ENCODE measurements at places on chromosomes 11 and 22.

DNA sequence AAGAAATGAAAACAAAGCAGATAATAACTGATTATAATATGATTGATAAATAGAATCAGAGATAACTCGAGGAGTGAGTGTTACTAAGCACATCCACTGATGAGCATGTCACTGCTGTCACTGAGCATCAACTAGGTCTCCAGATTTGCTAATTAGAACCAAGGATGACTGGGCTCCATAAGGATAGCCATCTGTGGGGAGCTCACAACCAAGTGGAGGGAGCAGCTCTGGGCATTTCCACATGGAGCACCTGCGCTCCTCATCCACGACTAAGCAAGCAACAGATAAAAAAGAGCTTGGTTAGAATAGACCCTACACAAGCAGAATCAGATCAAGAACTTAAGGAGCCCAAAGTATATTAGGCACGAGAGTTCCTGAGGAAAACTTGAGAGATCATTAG is 396.0 kb upstream of the B3GAT1 start:
- DNase-seq: no peak

DNA sequence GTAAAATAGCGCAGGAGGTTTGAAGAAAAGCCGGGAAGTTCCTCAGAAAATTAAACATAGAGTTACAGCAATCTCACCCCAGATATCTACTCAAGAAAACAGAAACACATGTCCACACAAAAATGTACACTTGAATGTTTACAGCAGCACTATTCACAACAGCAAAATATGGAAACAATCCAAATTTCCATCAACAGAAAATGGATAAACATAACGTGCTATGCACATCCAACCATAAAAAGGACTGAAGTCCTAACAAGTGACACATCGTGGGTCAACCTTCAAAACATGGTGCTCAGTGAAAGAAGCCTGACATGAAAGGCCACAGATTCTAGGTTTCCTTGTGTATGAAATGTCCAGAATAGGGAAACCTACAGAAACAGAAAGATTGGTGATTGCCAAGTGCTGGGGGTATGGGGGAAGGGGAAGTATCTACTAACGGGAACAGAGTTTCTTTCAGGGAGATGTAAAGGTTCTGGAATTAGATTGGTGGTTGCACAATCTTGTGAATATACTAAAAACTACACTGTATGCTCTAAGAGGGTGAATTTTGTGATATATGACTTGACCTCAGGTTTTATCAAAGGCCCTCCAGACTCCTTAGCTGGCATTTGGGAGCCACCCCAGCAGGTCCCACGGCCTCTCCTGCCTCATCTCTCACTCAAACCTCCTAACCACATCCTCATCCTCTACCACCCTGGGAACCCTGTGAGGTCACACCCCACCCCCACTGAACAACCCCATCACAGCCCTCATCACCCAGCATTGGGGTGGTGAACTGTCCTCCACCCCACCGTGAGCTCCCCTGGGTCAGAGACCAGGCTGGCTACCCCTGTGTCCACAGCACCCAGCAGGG is 69.2 kb upstream of the PRR5 start:
- DNase-seq: no peak

- peak; percentile 35 for DNase-seq
Observed at GRCh38 chr22:36331912-36332622, 55.7 kb downstream of the MYH9 start.

GRCh38 chr22:30830907-30831306 is 136.2 kb downstream of the OSBP2 start:
- peak; percentile 58 for DNase-seq

GRCh38 chr22:26004477-26004876 is 164.8 kb upstream of the SEZ6L start:
- no peak for DNase-seq

GRCh38 chr11:69000391-69000790 is 12.7 kb downstream of the MRGPRF start:
- no peak for DNase-seq

DNA sequence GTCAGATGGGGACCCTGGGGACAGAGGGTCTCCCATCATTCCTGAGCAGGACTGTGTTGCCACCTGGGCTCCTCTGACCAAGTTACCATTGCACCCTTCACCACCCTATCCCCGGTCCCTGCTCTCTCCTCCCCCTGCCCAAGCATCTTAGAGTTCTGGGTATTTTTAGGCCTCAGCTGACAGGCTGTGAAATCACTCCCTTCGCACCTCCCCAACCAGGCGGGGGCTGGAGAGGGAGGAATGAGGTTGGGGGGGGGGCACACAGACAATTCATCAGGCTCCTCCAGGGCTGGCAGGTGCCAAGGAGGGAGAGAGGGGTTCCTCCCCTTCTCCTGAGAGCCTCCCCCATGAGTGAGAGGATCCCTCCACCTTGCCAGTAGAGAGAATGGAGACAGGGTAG is 9.0 kb downstream of the SYT7 start:
- DNase-seq: no peak

GRCh38 chr11:30478923-30479322 is 107.2 kb downstream of the MPPED2 start:
- no peak for DNase-seq

DNA sequence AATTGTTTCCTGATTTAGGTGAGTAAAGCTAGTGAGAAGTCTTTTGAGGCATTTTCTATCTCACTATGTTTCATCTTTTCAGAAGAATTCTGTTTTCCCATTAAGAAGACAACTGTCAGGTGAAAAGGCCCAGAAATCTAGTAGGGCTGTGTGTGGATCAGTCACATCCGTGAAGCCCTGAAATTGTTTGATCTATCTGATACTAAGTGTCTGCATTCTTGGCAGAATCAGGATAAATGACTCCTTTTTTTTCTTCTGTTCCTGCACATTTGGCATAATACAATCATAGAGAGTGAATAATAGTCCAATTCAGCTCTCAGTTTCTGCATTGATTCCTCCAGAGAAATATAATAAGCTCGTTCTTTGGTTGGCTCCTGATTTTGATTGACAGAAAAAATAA is 208.3 kb downstream of the NAV2 start:
- DNase-seq: no peak

DNA sequence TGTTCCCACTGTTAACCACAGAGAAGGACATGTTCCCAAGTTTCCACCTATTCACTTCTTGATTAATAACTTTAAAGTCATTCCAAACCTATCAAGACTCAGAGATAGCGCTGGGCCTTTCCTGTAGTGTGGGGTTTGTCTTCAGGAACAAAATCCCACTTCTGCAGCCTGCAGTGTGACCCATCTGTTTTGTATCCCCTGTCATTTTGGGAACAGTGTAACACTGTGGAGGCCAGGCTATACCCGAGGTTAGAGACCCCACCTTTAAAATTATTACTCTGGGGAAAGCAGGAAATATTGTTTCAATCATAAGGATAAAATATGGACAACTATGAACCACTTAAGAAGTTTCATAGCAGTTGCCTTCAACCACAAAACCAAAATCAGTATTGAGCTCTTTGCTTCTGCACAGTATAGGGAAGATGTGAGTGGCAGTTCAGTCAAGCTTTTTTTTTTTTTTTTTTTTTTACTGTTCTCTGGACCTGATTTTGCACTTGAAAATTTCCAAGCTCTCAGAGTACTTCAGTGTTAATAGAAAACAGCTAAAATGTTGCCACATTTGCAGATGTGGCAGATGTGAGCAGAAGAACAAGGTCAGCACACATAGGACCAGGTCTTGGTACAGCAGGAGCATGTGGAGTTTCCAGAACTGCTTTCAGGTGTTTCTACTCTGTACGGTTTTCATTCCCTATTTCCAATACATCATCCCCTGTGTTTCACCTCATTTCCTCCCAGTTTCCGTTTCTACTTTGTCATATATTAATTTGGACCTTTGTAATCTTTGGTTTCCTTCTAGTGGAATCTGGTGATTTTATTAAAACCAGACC is 121.5 kb downstream of the MAML2 start:
- no peak for DNase-seq

DNA sequence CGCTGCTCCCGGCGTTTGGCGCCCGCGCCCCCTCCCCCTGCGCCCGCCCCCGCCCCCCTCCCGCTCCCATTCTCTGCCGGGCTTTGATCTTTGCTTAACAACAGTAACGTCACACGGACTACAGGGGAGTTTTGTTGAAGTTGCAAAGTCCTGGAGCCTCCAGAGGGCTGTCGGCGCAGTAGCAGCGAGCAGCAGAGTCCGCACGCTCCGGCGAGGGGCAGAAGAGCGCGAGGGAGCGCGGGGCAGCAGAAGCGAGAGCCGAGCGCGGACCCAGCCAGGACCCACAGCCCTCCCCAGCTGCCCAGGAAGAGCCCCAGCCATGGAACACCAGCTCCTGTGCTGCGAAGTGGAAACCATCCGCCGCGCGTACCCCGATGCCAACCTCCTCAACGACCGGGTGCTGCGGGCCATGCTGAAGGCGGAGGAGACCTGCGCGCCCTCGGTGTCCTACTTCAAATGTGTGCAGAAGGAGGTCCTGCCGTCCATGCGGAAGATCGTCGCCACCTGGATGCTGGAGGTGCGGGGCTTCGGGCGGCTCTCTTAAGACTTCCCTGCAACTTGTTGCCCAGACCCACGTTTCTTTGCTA is at the start of gene CCND1:
Gene CCND1 (plus strand): TSS at position 162 of the 587 bp plus-strand sequence. CDS start 158 bp downstream, at position 320.
- no peak for DNase-seq

GRCh38 chr11:76824980-76825725 is 35.6 kb upstream of the ACER3 start:
- peak; percentile 19 for DNase-seq

DNA sequence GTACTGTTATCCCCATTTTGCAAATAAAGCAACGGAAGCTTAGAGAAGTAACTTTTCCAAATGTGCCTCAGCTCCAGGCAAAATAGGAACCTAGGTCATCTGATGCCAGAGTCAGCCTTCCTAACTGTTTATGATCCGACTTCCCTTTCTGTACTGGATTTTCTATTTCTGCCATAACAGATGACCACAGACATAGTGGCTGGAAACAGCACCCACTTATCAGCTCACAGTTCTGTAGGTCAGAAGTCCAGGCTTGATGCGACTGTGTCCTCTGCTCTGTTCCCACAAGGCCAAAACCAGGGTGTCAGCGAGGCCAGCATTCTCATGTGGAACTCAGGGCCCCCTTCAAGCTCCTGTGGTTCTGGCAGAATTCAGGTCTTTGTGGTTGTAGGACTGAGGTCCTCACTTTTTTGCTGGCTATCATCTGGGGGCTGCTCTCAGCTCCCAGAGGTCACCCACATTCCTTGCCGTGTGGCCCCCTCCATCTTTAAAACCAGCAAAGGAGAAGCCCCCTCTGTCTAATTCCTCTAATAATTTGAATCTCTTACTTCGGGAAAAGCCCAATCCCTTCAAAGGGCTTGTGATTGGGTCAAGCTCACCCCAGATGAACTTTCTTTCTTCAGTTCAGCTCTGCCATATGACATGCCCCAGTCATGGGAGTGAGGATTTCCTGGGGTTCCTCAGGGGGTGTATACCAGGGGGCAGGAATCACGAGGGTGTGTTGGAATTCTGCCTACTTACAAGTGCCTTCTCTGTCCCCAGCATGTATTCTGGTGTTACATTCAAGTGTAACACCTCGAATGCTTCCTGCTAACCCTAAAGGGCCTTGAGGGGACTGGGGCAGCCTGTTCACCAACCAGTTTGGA is 15.3 kb downstream of the KCNJ5 start:
- DNase-seq: no peak

DNA sequence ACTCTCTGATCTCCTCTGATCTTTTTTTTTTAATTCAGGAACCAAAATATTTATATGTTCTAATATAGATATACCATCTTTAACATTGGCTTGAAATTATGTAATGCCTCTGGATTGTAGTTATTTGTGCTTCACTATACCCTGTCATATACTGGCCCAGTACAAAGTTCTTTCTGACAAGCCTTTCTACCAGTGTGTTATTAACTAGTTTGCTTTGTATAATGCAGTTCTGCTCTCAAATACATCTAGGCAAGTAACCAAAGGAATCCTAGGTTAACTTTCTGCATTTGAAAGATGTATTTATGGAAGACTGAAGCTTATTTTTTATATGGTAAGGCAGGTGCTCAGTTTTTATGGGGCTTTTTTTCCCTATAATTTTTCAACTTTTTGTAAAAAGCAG is 36.1 kb downstream of the ARHGEF12 start:
- DNase-seq: no peak

DNA sequence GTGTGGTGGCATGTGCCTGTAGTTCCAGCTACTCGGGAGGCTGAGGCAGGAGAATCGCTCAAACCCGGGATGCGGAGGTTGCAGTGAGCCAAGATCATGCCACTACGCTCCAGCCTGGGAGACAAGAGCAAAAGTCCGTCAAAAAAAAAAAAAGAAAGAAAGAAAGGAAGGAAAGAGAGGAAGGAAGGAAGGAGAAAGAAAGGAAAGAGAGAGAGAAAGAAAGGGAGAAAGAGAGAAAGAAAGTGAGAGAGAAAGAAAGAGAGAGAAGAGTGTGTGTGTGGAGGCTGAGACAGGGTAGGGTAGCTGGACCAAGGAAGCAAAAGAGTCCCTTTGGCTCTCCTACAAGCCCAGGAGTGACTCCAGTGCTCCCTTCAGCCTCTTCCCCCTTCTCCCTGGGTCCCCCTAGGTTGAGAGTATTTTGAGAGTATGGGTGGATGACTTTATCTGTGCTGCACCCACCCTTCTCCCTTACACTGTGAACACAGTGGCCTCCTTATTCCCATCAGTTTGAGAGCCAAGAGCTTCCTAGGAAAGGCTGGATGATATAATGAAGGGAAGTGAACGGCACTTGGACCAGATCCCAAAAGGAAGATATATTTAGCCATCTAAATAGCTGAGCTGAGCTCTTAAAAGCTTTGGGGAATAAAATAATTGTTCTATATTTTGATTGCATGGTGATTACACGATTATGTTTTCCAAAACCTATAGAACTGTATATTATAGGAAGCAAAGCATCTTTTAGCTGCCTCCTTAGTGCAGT is 9.5 kb upstream of the DENND5A start:
- DNase-seq: no peak

- DNase-seq: no peak
Observed at GRCh38 chr22:44200451-44200850, 19.7 kb downstream of the PARVG start.

DNA sequence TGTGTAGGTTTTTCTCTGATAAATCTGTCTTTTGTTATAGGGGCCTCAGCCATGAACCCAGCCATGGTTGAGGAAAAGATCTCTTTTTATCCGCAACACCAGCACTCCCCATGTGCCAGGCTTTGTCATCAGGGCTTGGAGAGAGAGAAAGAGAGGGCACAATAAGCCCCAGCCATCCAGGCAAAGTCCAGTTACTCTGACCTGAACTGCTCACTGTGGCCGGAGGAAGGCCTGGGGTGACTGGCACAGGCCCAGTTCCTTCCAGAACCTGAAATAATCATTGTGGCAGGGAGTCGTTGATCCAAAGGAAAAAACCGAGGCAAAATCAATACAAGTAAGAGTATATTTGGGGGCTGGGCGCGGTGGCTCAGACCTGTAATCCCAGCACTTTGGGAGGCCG is 3.9 kb upstream of the ARHGAP8 start:
- no peak for DNase-seq
